ENCODE measurements at places on chromosomes 11 and 22.

GRCh38 chr22:45686004-45686403 is 14.4 kb downstream of the ATXN10 start:
- DNase-seq: no peak

GRCh38 chr11:74321487-74322188 is 10.2 kb upstream of the P4HA3 start:
- no peak for DNase-seq

- no peak for DNase-seq
Observed at GRCh38 chr11:130779267-130779666, 137.0 kb downstream of the SNX19 start.

GRCh38 chr22:20748731-20749428 is 25.0 kb upstream of the SERPIND1 start:
- DNase-seq: peak; percentile 78

DNA sequence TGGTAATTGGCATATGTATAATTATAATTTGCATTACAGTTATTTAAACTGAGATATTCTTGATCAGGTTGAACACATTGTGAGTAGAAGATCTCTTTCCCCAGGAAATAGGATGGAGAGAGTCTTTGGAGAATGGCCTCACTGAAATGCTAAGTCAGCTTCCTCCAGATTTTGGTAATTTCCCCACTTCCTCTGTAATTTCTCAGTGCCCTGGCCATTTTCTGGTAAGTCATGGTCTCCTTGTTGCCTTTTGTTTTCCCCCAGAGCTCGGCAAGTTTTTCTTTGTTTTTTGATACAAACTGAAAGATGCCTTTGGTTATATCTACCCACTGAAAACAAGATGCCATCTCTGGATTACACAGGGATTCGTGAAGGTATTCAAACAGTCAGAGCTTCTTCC is 12.8 kb upstream of the FBXO3 start:
- no peak for DNase-seq

- no peak for DNase-seq
Observed at GRCh38 chr22:39917197-39917643, 16.3 kb downstream of the GRAP2 start.

DNA sequence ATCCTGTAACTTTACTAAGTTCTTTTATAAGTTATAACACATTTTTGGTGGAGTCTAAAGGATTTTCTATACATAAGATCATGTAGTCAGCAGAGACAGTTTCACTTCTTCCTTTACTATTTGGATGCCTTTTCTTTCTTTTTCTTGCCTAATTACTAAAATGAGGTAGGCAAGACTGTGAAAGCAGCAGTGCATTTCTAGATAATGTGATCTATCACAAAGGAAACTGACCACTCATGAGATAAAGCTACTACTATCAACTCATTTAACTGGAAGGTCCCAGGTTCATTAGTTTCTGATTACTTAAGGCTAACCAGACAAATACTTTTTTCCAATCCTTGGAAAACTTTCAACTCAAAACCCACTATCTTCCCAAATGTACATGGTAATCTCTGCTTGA is 196.2 kb upstream of the E2F8 start:
- DNase-seq: no peak

DNA sequence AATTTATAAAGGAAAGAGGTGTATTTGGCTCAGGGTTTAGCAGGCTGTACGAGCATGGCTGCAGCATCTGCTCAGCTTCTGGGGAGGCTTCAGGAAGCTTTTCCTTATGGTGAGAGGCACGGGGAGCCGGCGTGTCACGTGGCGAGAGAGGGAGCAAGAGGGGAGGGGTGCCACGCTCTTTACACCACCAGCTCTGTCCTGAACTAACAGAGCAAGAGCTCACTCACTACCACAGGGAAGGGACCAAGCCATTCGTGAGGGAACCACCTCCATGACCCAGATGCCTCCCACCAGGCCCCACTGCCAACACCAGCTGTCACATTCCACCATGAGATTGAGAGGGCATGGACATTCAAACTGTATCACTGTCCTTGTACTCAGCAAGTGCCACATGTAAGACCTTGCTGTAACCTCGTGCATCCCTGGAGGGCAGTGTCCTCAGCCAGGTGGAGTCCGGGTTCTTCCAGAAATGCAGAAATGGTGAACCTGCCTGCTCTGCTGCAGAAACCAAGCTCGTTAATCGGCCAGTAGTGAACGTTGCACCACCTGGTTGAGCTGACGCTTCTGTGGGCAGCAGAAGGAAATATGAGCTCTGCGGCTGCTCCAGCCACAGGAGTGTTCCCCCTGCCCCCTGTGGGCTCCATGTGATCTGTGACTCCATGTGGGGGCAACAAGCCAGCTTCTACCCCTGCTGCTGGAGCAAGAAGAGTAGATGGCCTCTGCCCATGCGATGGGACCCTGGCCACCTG is 368.6 kb downstream of the TBC1D22A start:
- DNase-seq: no peak

DNA sequence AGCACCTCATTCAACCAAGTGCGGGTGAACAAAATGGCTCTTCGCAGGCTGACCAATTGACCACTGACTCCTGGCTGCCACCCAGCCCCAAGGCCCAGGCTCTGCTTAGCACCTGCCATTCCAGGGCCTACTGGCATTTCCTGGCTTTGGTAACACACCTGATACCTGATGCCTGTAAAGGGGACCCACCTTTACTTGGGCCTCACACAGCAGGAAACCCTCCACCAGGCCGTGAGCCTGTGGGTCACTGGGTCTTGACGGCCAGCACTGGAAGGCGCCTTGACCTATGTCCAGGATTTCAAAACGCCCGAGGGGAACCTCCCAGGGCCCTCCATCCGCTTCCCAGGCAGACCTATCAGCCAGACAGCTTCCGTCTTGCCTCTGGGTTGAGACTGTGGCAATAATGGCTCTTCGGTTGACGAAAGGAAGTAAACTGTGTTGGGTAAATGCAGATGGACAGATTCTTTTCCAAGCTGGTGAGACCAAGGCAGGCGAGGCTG is 16.8 kb upstream of the TMEM184B start:
- DNase-seq: no peak

DNA sequence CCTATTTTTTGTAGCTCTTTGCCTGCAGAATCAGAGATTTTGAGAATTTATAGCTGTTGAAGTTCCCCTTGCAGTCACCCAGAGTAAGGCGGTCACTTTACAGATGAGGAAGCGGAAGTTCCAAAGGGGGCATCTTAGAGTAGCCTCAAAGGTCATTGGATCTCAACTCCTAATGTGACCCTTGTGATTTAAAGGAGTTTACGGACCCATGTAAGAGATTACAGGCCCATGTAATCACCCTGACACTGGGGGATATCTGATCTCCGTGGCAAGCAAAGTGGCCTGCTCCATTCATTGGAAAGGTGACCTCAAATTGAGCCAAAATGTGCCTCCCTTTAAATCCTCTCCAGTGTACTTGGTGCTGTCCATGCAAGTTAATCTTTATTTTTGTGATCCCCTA is 15.7 kb downstream of the P2RX3 start:
- no peak for DNase-seq

DNA sequence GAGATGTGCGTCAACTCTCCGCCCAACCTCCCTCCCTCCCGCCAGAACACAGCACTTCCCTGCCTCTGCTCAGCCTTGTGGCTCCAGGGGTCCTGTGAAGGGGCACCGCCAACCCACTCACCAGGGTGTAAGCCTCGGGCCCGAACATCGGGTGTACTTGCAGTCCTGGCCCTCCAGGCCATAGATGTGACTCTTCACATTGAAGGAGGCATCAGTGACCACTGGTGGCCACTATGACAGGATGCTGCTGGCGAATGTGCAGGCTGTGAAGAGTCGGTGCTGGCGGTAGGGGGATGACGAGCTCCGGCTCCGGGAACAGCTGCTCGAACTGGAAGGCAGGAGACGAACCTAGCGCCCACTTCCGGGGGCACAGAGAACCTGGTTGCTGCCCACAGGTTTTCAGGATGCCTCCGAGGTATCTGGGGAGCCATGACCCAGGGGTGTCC is 97.4 kb downstream of the MED15 start:
- DNase-seq: no peak

- DNase-seq: no peak
Observed at GRCh38 chr11:119700030-119700429, 29.0 kb downstream of the NECTIN1 start.

- no peak for DNase-seq
Observed at GRCh38 chr22:28413612-28414399, 265.8 kb downstream of the TTC28 start.

- DNase-seq: no peak
Observed at GRCh38 chr22:20241579-20242392, 26.3 kb downstream of the RTN4R start.

- no peak for DNase-seq
Observed at GRCh38 chr22:50641696-50642607, 14.0 kb upstream of the ARSA start.

GRCh38 chr11:75532200-75533048 is 6.7 kb upstream of the GDPD5 start:
- no peak for DNase-seq

Measured in GM12864 (cell line).